ENCODE measurements at places on chromosomes 5 and 9.

DNA sequence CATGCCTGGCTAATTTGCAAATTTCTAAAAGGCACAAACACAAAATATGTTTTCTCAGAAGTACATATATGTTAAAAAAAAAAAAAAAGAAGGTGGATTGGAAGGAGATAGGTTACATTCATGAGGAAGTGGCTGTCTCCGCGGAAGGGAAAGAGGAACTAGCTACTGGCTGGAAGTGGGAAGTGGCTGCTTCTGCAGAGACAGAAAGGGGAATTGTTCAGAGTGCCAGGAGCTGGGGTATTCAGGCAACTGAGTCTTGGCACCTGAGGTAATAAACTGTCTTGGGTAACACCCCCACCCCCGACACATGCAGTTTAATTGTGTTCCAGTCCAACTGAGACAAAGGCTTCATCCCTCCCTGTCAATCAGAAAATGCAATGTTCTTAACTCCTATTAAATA lies 45.6 kb downstream of the S1PR3 start:
- DNase-seq: no peak

DNA sequence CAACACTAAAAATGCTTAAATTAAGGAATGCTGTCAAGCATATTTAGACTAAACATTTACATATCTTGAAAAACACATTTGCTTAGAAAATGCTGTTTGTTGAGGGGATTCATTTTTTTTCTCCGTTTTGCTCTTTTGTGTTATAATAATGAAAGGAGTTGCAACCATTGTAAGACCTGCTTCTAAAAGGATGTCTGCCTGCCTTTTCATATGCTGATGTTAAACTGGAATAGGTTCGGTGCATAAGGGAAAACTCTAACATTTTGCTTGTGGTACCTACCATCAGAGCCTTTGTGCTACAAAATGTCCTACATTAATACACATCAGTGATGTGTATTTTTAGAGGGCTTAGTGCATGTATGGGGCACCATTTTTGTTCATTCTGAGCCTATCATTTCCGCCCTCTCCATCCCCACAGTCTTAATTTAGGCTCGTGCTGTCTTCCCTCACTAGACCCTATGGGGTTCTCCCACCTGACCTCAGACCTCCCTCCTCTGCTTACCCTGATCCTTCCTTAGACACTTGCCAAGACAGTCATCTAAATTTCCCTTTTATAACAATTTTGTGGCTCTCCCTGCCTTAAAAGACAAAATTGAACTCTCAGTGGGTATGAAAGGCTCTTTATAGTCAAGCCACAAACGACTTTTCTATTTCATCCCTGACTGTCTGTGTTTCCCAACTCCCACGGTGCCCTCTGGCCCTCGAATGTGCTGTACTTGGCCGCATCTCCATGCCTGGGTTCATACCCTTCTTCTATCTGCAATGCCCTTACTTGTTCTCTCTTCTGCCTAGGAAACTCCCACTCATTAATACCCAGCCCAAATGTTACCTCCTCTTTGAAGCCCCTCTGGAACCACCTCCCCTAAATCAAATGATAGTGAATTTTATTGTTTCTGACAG lies 61.2 kb downstream of the CMYA5 start:
- DNase-seq: no peak

GRCh38 chr5:9785751-9786150 lies 155.6 kb upstream of the TAS2R1 start:
- no peak for DNase-seq

- peak; percentile 49 for DNase-seq
These were observed 282.6 kb downstream of the SPATA31D1 start for GRCh38 chr9:82271106-82271561.

DNA sequence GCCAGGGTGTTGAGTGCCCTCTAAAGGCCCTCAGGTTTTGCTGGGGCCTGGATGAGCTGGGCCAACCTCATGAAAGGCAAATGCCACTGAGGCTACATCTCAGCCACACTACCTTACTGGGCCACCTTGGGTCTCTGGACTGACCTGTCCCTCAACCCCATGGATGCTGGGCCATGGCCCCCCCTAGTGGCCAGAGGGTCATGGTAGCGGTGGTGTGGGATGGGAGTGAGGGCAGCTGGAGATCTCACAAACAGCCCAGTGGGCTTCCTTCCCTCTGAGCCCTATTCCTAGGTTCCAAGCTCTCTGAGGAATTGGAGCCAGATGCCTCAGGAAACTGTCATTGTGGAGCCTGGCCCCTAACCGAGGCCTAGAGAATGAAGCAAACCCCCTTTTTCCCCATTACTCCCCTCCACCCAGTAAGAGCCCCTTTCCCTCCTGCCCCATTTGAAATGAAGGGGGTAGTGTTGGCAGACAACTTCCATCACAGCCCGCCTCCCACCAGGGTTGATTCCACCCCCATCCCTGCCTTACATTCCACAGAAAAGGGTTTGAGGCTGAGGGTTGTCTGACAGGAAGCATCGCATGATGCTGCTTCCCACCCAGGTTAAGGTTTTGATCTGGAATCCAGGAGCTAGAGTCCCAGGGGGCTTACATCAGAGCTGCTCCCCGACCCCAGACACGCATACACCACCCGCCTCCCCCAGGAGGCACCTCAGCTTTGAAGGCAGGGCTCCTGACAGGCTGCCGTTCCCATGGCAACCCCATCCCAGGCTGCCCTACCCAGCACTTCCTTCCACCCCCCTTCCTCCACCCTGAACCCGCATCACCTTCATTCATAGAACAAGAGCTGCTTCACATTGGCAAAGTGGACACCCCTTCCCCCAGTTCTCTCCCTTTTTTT lies 63.9 kb downstream of the PCDH1 start:
- peak; percentile 19 for DNase-seq

DNA sequence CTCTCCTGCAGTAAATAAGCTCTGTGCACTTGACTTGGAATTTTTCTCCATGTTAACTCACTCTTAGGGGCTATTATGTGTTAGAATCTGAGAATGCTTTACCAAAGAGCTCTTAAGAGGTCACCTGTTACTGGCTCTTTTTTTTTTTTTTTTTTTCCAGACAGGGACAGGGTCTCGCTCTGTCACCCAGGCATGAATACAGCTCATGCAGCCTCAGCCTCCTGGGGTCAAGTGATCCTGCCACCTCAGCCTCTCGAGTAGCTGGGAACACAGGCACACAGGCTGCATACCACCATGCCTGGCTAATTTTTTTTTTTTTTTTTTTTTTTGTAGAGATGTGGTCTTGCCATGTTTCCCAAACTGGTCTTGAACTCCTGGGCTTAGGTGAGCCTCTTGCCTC lies 22.1 kb downstream of the HMGXB3 start:
- DNase-seq: no peak

GRCh38 chr5:10868956-10869355 lies 107.9 kb upstream of the DAP start:
- no peak for DNase-seq

GRCh38 chr9:98287384-98287783 lies 31.9 kb upstream of the TBC1D2 start:
- DNase-seq: no peak

GRCh38 chr5:88882276-88883038 lies 527 bp downstream of the MEF2C start:
- DNase-seq: peak; percentile 17

- no peak for DNase-seq
These were observed 325.6 kb downstream of the ENC1 start for GRCh38 chr5:74314906-74315305.

Measured in choroid plexus epithelial cell (primary cell).